ENCODE measurements at places on chromosomes 5 and 9.

- DNase-seq, result no peak
These were observed 286.7 kb downstream of the TLE4 start for GRCh38 chr9:79858508-79858907.

DNA sequence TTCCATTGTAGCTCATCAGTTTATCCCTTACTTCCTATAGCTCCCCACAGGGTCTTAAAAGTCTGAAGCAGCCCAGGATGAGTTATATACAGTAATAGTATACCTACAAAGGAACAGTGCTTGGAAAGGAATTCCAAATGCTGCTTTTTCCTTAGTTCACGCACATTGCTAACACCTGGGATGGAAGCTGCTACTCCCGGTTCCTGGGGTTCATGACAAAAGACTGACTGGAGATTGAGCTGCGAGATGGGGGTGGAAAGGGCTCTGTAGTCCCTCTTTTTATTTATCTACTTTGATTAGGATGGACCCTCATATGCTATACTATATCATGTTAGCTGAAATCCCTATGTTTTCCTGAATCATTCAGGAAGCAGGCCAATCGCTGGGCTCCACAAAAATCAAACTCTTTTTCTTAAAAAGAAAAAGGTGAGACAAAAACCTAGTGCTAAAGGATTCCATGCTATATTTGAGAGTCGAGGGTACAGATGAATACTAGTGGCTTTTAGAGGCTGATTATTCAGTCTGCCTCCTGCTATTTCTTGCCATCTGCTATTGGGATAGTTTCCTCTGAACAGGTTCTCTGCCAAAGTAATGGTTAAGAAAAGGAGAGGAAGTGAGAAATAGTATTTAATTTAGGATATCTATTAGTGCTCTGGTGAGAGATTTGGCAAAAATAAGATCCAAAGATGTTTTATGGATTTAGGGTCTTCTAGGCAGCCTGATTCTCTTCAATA lies 81.2 kb downstream of the MRPS27 start:
- no peak for DNase-seq

GRCh38 chr9:81465468-81466011 lies 223.8 kb downstream of the TLE1 start:
- DNase-seq, result no peak

DNA sequence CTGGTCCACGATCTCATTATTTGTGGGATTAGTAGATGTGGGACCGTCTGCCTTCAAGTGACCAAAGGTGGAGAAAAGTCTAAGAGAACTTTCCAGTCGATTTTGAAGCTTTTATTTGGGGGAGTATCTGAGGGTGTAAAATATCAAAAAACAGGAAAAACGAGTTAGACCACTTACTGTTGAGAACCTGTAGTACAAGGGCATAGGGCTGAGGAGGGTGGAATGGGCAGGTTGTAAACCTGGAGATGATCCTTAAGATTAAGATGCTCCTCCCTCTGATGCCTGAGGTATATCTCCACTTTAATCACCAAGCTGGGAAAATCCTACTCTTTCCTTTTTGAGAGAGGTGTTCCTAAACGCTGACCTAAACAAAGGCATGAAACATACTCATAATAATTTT lies 32.0 kb upstream of the GTF2H2C start:
- no peak for DNase-seq

- DNase-seq, result no peak
These were observed 98.3 kb downstream of the F2RL2 start for GRCh38 chr5:76524868-76525267.

GRCh38 chr9:21267485-21268346 lies 27.9 kb upstream of the IFNA14 start:
- DNase-seq, result no peak

- no peak for DNase-seq
These were observed 71.3 kb upstream of the OLFM1 start for GRCh38 chr9:135016037-135016640.

Measured in stimulated activated CD8-positive, alpha-beta memory T cell treated with anti-CD3 and anti-CD28 coated beads, Interleukin-2, amount 100 ng/mL, for 1 hour (primary cell).